ENCODE measurements at places on chromosomes 2 and 18. TPM values are rescaled to one million over a fixed set of nuclear protein-coding genes. Genes with fewer than 3 reads are reported as not detected.

The CDKL4 gene
- not detected for polyA plus RNA-seq

The PIEZO2 gene
- polyA plus RNA-seq, result 0.03 TPM

The HOXD4 gene
- polyA plus RNA-seq, result 1.4 TPM

The MAP3K19 gene
- polyA plus RNA-seq, result not detected

The SP140 gene
- polyA plus RNA-seq, result 0.19 TPM

The NR4A2 gene
- 1.4 TPM for polyA plus RNA-seq

The SLC11A1 gene
- 0.96 TPM for polyA plus RNA-seq

The ERFE gene
- polyA plus RNA-seq, result 1.7 TPM

The SLC4A3 gene
- 0.60 TPM for polyA plus RNA-seq

The COLEC12 gene
- 1.9 TPM for polyA plus RNA-seq

The MALL gene
- 2.6 TPM for polyA plus RNA-seq

The UGT1A8 gene
- polyA plus RNA-seq, result not detected

The VIL1 gene
- polyA plus RNA-seq, result 0.10 TPM

The GPR35 gene
- polyA plus RNA-seq, result 0.89 TPM

The SH2D6 gene
- polyA plus RNA-seq, result 0.25 TPM

The CMPK2 gene
- 1.6 TPM for polyA plus RNA-seq

The COL5A2 gene
- polyA plus RNA-seq, result 3.8 TPM

The ALKAL2 gene
- polyA plus RNA-seq, result 0.35 TPM

The SERPINB4 gene
- not detected for polyA plus RNA-seq

The EPB41L3 gene
- polyA plus RNA-seq, result 2.0 TPM

The EPG5 gene
- 5.8 TPM for polyA plus RNA-seq

The KCNG2 gene
- 0.04 TPM for polyA plus RNA-seq

The ALPI gene
- polyA plus RNA-seq, result 0.05 TPM

The GAREM1 gene
- 2.3 TPM for polyA plus RNA-seq

The SCN1A gene
- polyA plus RNA-seq, result not detected

The CLEC4F gene
- polyA plus RNA-seq, result 0.42 TPM

The FRZB gene
- 0.57 TPM for polyA plus RNA-seq

The SRD5A2 gene
- polyA plus RNA-seq, result 0.08 TPM

The CKAP2L gene
- polyA plus RNA-seq, result 0.05 TPM

The NFE2L2 gene
- 51.5 TPM for polyA plus RNA-seq

The NPPC gene
- 0.29 TPM for polyA plus RNA-seq

The LRP2 gene
- polyA plus RNA-seq, result not detected

The ABHD3 gene
- 3.8 TPM for polyA plus RNA-seq

The CFAP53 gene
- polyA plus RNA-seq, result 0.52 TPM

The GCG gene
- not detected for polyA plus RNA-seq

The ENOSF1 gene
- polyA plus RNA-seq, result 5.1 TPM
